CD4-positive, alpha-beta memory T cell (primary cell): ENCODE measurements at places on chromosomes 12 and 14.

GRCh38 chr14:100120522-100121269, 38.7 kb downstream of the DEGS2 start:
- DNase-seq = no peak

DNA sequence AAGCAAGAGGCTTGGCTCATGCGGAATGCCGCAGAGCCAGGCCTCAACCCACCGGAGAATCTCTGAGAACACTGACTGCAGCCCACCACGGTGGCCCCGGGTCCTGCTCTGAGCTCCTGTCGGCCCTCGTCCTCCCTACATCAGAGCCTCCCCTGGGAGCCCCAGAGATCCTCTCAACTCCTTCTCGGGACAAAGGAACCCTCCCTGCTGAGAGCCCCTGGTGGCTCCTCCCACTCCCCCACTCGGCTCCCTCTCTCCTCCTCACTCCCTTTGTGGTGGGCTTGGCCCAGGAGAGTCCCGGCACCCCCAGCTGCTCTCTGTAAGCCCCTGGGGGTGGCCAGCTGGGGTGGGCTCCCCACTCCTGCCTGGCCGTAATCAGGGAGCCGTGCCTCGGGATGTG, 11.1 kb upstream of the INF2 start:
- no peak for DNase-seq

- peak; percentile 25 for DNase-seq
These were observed 1319.1 kb downstream of the TMEM121 start for GRCh38 chr14:106845286-106846087.

DNA sequence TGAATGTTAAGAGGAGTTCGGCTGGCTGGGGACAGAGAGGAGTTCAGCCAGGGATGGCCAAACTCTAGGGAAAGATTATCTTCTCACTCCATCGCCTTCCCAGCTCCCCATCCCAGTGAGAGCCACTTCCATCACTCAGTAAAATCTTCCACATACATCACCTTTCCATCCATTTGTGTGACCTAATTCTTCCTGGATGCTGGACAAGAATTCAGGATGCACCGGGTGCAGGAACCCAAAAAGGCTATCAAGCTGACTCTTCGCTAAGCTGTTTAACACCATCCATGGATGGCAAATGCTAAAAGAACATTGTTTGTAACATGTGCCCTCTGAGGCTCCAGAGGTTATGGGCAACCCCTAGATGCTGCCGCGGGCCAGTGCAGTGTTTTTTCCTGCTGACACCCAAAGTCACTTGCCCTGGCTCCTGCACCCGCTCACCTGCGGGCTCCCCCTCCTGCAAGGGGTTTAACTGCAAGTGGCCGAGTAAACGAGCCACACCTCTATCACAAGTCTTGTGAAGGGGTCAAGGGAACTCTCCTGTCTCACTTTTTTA, 216.0 kb upstream of the NPAS3 start:
- DNase-seq = no peak

DNA sequence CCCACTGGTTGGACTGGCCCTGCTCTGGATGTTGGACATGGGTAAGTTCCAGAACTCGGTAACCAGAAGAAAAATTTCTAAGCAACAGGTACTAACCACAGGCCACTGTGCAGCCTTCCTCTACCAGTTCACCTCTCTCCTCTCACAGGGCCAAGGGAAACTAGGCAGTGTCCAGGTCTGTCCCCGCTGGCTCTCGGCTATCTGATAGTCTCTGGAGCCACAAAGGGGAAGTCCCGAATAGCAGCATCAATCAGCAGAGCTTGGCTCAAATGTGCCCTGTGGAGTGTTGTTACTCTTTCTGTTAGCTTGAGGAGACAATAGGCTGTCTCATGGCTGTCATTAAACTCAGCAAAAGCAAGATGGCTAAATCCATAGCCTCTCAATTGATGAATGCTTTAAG, 73.2 kb downstream of the TSPAN11 start:
- no peak for DNase-seq

GRCh38 chr14:70061108-70061507, 127.6 kb downstream of the SLC8A3 start:
- no peak for DNase-seq

DNA sequence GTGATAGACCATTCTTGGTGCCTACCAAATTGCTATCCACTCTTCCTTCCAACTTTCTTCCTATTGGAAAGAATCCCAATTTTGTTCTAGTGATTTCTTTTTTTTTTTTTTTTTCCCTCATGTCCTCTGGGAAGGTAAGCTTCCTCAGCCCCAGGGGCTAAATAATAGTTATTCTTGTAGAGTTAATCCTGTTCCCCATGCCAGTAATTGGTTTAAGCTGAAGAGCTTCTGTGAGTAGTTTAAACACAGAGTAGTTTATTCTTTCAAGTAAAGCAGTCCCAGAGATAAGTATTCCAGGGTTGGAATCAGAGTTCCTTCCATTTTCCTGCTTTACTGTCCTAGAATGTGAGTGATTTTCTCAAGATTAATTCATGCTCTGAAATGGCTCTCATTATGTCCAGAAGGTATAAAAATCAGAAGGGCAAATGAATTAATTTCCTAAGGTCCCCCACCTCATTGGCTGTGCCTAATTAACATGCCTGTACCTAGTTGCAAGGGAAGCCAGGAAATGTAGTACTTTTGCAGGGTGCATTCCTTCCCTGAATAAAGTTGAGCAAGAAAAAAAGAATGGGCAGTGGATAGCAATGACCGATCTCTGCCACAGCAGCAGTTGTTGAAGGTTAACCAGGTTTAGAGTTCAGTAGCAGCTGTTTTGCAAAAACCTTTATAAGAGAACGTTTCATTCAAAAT, 97.8 kb downstream of the PLEKHA5 start:
- no peak for DNase-seq

DNA sequence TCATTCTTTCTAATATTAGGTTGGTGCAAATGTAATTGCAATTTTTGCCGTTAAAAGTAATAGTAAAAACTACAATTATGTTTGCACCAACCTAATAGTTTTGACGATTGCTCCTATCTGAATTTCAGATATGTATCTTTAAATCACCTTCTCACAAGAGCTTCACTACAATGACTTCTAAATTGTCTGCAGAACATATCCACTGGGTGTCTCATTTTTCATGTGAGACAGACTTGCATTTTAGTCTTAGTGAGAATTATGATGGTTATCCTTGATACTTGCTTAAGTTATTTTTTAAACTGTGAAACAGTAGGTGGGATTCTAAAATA, 84.6 kb downstream of the ITPR2 start:
- DNase-seq = no peak

DNA sequence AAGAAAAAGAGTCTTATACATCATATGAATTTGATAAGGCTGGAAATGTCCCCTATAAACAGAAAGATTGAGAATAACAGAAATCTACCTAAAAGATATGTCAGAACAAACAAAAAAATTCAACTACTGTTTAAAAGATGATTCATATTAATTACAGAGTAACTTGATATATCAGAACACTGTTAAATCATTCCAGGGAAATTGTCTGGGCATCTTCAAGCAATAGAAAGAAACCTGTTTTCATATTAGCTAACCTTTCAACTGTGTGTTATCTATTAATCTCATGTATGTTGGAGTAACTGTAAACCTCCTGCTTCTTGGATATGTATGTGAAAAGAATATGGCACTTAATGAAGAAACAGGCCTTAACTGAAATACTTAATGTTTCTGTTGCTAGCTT, 96.7 kb downstream of the NUBPL start:
- DNase-seq = no peak

GRCh38 chr12:91180582-91181395, 1.8 kb downstream of the DCN start:
- DNase-seq = no peak

- no peak for DNase-seq
These were observed 17.5 kb downstream of the AQP6 start for GRCh38 chr12:49990273-49990672.
